Caki2 (cell line): ENCODE measurements at places on chromosomes 16 and 17. TPM values are rescaled to one million over a fixed set of nuclear protein-coding genes. Genes with fewer than 3 reads are reported as not detected.

The PAM16 gene
- total RNA-seq, result 58.8 and 80.7 TPM in 2 replicates

GRCh38 chr17:4276514-4276913, 12.7 kb upstream of the ANKFY1 start:
- no peak for DNase-seq

The MYO1C gene
- total RNA-seq, result 63.8 and 85.8 TPM in 2 replicates

DNA sequence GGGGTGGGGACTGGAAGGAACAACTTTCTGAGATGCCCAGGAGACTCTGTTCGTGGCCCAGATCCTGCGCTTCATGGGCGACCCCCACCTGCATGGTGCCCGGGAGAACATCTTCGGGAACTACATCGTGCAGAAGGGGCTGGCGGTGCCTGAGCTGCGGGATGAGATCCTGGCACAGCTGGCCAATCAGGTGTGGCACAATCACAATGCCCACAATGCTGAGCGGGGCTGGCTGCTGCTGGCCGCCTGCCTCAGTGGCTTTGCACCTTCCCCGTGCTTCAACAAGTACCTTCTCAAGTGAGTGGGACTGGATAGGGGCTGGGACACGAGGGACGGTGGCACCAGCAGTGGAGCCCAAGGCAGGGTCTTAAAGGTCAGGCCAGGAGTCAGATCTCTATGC, 37.3 kb downstream of the MYO15A start:
- no peak for DNase-seq

The ITGAE gene
- total RNA-seq, result 38.1 and 78.5 TPM in 2 replicates

The SLFN5 gene
- total RNA-seq, result 2.3 and 4.7 TPM in 2 replicates

GRCh38 chr17:79919164-79919585, 79.9 kb upstream of the CBX4 start:
- peak; percentile 68 for DNase-seq

GRCh38 chr17:73191443-73192205, 1.2 kb upstream of the COG1 start:
- DNase-seq, result peak; percentile 72

DNA sequence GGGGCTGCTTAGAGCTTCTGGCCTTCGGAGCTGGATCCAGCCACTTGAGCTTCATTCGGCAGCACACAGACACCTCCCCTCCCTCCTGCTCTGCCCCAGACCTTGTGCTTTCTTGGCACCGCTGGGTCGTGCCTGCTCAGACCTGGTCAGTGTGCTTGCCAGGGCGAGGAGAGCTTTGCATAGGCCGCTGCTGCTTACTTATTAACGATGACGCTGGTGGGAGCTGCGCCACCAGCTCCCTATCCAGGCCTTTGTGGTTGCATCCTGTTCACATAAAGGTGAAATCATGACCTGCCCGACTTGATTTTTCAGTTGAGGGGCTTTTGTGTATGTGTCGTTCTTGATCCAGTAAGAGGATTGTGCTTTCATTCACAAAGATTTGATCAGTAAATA, 101.1 kb downstream of the MSI2 start:
- peak; percentile 96 for DNase-seq

DNA sequence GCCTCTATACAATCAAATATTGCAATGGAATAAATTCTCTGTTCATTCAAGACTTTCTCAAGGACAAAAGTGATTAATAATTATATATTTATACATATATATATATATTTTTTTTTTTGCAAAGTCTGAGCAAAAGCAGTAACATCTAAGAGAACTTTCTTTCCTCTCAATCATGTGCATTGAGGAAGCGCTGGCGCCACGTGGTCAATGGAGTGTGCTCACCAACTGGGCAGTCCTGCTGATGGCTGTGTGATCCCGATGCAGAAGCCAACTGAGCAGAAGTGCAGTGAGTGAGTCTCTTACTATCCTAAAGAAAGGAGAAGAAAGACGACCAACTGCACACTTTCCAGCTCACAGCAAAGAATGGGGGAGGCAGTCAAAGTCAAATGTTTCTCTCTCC, 37.2 kb upstream of the ULK2 start:
- DNase-seq, result no peak

The EXOC3L1 gene
- total RNA-seq, result not detected in 2 replicates

The TANC2 gene
- total RNA-seq, result 4.8 and 5.1 TPM in 2 replicates

The MRPL27 gene
- 62.3 and 126 TPM in 2 replicates for total RNA-seq

GRCh38 chr17:60559659-60559994, 33.6 kb upstream of the APPBP2 start:
- no peak for DNase-seq

DNA sequence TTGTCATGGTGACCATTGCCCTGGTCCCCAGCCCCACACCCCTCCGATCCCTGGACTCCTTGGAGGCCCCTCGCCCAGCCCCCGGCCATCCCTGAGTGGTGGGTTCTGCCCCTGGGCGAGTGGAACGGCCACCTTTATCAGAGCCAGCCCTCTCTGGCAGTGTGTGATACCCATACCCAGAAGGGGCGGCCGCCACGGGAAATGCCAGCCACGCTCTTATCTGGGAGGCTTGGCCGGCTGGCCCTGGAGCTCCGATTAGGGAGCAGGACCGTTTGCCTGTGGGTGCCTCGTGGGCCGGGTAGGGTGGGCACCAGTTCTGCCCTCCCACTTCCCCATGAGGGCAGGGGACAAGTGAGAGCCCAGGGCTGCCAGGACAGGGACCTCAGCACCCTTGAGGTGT, 58.3 kb upstream of the ZC3H18 start:
- DNase-seq, result no peak

DNA sequence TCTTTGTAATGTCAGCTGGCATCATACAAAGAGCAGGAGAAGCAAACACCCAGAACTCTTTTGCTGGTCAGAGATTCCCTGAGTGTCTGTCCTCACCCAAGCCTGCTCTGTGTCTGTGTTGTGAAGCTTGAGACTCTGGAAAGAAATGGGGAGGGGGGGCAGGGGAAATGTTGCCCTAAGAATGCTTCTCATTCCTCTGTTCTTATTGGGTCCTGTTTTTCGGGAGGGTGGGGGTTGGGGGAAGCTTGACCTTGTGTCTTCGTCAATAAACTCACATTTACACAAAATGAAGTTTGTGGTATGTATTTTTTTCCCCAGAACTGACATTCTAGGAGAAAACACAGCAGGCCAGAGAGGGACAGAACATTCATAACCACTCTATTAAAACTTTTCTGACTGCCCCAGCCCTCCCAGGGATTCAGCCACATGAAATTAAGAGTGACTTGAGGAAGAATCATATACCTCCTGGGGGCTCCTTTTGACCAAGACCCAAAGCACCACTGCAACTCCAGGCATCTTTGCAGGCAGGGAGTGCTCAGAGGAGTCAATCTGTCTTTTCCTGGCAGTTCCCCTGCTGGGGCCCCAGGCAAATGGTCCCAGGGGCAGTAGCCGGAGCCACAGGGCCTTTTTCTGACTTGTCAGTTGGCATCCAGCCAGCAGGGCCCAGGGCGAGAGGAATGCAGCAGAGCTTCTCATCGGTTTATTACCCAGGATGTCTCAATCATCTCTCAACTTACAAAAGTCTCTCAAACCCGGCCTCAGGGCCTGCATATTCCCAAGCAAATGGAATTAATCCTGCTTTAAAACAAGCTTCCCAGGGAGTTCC, 5.1 kb upstream of the RASL10B start:
- DNase-seq, result peak; percentile 13

DNA sequence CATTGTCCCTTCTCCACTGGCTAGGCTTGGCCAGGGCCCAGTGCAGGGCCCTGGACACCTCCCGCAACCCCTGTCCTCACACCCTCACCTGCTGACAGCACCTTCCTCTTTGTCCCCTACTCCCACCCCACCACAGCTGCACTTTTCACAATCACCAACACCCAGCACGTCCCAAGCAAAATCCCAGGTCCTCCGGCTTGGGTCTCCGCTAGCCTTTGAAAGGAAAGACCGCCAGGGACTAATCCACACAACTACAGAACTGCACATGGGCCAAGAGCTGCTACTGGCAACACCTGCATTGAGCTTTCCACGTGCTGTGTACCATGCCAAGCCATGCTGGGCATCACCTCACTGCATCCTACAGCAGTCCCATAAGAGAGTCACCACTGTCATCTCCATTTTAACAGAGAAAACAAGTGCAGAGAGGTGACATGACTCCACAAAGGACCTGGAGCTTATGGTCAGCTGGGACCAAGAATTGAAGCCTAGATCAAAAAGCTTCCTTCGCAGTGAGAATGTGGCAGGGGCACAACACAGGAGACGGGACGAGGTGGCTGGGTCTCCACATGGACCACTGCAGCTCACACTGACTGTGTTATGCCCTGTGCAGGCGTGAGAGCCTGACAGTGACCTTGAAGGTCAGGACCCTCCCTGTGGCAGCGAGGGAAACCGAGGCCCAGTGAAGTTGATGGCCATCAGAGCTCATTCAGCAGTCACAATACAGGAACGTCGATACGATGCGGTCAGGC, 22.5 kb downstream of the FBXO31 start:
- DNase-seq, result no peak

The CAPNS2 gene
- total RNA-seq, result not detected in 2 replicates

DNA sequence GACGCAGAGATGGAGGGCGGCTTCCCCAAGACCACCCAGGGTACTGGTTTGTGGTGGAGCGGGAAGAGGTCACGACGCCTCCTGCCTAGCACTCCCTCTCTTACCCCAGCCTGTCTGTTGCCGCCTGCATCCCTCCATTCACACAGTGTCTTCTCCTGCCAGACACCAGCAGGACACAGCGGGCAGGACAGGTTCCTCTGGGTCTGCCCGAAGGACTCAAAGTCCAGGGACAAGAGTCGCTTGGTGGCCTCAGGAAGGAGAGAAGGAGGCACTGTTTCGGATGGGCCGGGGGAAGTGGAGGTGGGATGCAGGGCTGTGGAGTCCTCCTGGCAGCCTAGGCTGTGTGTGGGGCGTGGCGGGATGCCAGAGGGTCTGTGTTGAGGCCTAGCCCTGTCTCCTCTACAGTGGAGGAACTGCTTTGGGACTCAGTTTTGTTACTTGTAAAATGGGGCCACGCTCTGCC, 19.6 kb upstream of the TNS4 start:
- DNase-seq, result no peak

GRCh38 chr17:45063198-45063597, 2.1 kb downstream of the NMT1 start:
- DNase-seq, result no peak

DNA sequence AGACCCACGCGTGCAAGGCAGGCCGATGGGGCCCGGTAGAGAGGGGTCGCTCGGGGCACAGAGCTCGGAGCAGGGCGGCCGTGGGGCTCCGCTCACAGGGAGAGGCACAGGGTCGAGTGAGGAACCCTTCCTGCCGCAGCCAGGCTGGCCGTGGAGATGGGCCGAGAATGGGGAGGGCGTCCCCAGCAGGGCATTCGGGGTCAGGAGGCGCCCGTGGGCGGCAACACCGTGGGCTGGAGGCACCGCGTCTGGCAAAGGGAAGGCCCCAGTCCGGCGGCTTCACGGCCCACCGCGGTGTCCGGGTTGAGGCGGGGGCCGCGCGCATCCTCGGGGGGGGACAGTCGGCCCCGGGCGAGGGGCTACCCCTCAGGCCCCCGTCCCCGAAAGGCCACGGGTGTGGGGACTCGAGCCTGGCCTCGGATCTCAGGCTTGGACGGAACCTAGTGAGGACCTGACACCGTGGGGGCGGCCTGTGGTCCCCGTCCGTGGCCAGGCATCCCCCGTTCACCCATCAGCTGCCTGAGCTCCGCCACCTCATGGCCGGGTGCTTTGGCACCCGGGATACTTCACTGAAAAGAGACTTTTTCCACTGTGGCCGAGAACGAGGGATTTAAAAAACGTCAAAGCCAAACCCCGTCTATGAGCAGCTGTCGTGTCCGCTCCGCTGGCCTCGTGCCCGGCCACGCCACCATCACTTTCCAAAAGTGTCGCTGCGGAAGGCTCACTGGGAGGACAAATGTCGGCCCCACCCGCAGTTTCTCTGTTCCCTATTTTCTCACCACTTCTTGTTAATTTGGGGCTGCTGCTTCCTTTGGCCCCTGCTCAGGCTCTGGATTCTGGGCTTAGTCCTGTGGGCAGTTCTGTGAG, 73.6 kb downstream of the METRNL start:
- no peak for DNase-seq

DNA sequence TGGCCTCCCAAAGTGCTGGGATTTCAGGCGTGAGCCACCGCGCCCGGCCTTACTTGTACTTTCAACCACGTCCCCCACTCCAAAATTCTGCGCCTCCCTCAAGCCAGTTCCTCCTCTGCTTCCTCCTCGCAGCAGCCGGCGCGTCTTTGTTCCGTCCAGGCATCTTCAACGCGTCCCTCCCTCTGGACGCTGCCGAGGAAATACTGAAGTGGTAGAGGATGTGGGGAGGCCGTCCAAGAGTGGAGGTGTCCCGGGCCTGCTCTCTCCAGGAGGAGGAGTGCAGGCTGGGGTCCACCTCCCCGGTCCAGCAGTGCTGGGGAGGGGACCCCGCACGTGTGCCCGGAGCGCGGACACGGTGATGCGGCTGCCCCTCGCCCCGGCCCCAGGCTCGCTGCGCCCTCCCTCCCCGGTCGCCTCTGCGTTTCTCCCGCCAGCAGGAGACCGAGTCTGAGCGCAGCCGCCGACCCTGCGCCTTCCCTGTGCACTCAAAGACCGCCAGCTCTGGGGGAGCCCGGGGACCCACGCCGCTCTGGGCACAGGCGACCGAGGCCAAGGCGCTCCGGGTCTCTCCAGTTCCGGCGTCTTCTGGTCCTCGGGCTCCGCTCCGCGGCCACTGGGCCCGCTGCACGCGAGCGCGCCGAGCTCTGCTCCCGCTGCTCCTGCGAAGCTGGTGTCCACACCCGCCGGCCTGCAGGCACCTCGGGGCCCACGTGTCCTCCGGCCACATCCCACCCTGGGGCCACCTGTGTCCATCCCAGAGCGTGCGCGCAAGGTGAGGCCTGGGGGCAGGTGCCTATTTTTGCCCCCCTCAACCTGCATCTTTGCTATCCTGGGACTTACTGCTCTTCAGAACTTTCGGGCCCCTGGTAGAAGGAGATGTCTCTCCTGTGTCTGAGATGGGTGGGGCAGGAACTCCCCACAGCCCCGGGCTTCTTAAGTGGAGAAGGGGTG, 31.7 kb downstream of the OSBPL7 start:
- no peak for DNase-seq

- no peak for DNase-seq
Observed at GRCh38 chr16:68875871-68876270, 32.5 kb downstream of the TANGO6 start.

- DNase-seq, result peak; percentile 24
Observed at GRCh38 chr17:8122924-8123694, 797 bp downstream of the HES7 start.

The SCARF1 gene
- 0.34 TPM in 1 of 2 replicates, not detected in the other for total RNA-seq

GRCh38 chr17:72365857-72366414, 245.1 kb downstream of the SOX9 start:
- DNase-seq, result no peak

The EVPLL gene
- total RNA-seq, result not detected in 2 replicates

GRCh38 chr17:39225308-39225958, at the start of gene STAC2:
Gene STAC2 (minus strand): TSS chr17:39225945. CDS start chr17:39225502, 443 bp downstream.
- DNase-seq, result no peak

GRCh38 chr16:37511-37910, 15.9 kb downstream of the POLR3K start:
- no peak for DNase-seq

DNA sequence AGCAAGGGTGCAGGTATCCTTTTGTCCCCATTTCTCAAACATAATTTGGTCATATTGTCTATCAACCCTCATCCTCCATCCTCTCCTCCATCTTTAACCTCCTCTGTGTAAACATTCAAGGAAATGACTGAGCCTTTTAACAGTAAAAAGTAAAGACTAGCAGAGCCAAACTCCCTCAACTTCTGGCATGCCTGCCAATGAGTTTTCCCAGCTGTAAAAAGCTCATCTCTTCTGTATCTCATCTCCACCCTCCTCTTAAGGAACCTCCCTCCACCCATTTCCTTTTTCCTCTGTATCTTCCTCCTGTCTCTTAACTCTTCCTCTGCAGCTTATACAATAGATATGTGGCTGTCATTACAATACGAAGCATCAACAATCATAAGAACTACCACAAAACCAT, 76.9 kb upstream of the PSMD7 start:
- no peak for DNase-seq
